Activated CD4-positive, alpha-beta memory T cell treated with anti-CD3 and anti-CD28 coated beads for 36 hours (primary cell): ENCODE measurements at places on chromosomes 1 and 21. TPM values are rescaled to one million over a fixed set of nuclear protein-coding genes. Genes with fewer than 3 reads are reported as not detected.

GRCh38 chr1:31985430-31985829 lies 28.2 kb upstream of the KHDRBS1 start:
- H3K4me3 ChIP-seq = peak overlapping the region; percentile 27
- peaks cover 50% of the 10 kb centered on the region for H3K4me1 ChIP-seq
- H3K27me3 ChIP-seq = no peaks in the 10 kb centered on the region
- H3K27ac ChIP-seq = peak overlapping the region; percentile 96
- no peaks in the 10 kb centered on the region for H3K36me3 ChIP-seq

- peak; percentile 88 for DNase-seq
- no peak overlapping the region for H3K4me3 ChIP-seq
- H3K27ac ChIP-seq = peak overlapping the region; percentile 60
- H3K4me1 ChIP-seq = peaks cover 73% of the 10 kb centered on the region
Measured at GRCh38 chr1:41626616-41627375, 142.3 kb upstream of the EDN2 start.

GRCh38 chr1:111559736-111560279 lies 56.4 kb upstream of the ADORA3 start:
- no peak overlapping the region for H3K27ac ChIP-seq
- no peak for DNase-seq
- peaks cover 5% of the 10 kb centered on the region for H3K4me1 ChIP-seq

DNA sequence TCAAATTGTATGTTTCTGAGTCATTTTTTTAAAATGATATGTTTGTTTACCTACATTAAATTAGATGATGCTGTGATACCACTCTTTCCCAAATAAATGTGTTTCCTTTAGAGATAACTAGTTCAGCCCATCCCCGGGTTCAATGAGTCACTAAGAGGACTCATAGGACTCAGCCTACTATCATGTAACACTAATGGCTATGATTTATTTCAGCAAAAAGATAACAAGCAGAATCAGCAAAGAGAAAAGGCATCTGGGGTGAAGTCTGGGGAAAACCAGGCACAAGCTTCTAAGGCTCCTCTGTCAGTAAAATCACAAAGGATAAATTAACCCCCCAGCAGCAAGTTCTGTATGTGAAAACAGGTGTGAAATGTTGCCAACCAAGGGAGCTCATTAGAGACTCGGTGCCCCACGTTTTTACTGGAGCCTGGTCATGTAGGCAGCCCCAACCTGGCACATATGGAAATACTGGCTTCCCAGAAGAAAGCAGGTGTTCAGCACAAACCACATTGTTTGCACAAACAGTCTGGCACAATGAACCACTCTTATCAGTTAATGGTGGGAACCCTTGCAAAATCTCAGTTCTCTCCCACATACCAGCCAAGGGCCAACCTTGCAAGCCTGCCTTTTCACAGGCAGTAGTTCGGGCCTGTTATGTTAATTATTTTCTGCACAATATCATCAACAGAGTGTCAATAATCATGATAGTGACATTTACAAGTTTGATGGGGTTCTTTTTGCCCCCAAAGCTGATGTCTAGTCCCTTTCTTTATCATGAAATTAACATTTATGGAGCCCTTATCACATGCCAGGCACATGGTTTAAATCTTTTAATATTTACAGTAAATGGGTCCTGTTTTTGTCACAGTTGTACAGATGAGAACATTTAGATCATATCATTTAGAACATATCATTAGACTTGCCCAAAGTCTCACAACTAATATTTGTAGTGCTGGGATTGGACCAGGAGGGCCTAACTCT lies 23.1 kb upstream of the CNN3 start:
- no peaks in the 10 kb centered on the region for H3K4me1 ChIP-seq
- no peak for DNase-seq
- H3K27ac ChIP-seq = no peak overlapping the region
- no peak overlapping the region for H3K4me3 ChIP-seq
- H3K27me3 ChIP-seq = peaks cover 1% of the 10 kb centered on the region
- no peaks in the 10 kb centered on the region for H3K36me3 ChIP-seq

- no peak overlapping the region for H3K4me3 ChIP-seq
- H3K27me3 ChIP-seq = peaks cover 18% of the 10 kb centered on the region
- no peak for DNase-seq
- H3K36me3 ChIP-seq = no peaks in the 10 kb centered on the region
- no peaks in the 10 kb centered on the region for H3K4me1 ChIP-seq
Measured at GRCh38 chr1:53180226-53180625, 16.4 kb upstream of the CPT2 start.

The RHCE gene
- total RNA-seq = 0.45 TPM
